ENCODE measurements at places on chromosomes 6 and 20.

GRCh38 chr6:145498425-145498824 lies 236.9 kb downstream of the EPM2A start:
- no peak for DNase-seq

GRCh38 chr6:19417713-19418112 lies 419.5 kb upstream of the ID4 start:
- DNase-seq: peak; percentile 12

DNA sequence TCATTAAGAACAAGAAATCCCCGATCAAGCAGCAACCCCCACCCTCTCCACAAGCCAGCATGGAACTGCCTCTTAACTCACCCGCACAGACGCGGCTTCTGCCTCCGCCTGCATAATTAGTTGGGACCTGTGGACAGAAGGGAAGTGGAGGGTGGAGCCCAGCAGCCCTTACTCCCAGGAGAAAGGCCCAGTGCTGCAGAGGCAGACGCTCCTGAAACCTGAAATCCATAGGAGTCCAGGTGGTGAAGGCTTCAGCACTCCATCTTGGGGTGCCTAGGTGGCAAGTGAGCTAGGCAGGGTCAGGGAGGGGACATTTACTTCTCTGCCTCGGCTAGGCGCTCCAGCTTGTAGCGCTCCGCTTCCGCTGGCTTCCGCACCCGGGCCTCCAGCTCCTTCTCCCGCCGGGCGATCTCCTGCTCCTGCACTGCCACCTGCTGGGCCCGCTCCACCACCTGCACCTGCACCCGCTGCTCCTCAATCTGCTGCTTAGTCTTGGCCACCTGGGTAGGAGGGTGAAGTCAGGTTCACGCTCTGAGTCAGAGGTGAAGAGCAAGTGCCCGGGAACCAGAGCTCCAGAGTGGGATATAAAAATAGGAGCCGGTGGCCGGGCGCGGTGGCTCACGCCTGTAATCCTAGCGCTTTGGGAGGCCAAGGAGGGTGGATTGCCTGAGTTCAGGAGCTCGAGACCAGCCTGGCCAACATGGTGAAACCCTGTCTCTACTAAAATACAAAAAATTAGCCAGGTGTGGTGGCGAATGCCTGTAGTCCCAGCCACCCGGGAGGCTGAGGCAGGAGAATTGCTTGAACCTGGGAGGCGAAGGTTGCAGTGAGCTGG lies 10.7 kb downstream of the TUBB start:
- DNase-seq: no peak

GRCh38 chr20:23147647-23147963 lies 61.5 kb upstream of the CD93 start:
- no peak for DNase-seq

- DNase-seq: no peak
Measured at GRCh38 chr6:74145931-74146330, 449.9 kb downstream of the CD109 start.

All from skeletal muscle cell (primary cell).